MG63 (cell line): ENCODE measurements at places on chromosomes 13 and 19. TPM values are rescaled to one million over a fixed set of nuclear protein-coding genes. Genes with fewer than 3 reads are reported as not detected.

RGS9BP gene
- 0.37 and 1.2 TPM in 2 replicates for total RNA-seq

C13orf42 gene
- not detected in 2 replicates for total RNA-seq

ATP4A gene
- not detected in 2 replicates for total RNA-seq

TGFBR3L gene
- total RNA-seq = 0.46 TPM in 1 of 2 replicates, not detected in the other

GIPR gene
- not detected in 2 replicates for total RNA-seq

RFPL4A gene
- not detected in 2 replicates for total RNA-seq

MIA gene
- not detected in 2 replicates for total RNA-seq

NCAN gene
- 0.07 and 0.79 TPM in 2 replicates for total RNA-seq

ANGPTL4 gene
- 46.7 and 64.6 TPM in 2 replicates for total RNA-seq

KLK14 gene
- total RNA-seq = not detected in 2 replicates

CLDN10 gene
- not detected in 2 replicates for total RNA-seq

TMIGD2 gene
- total RNA-seq = not detected in 2 replicates

HSPB6 gene
- total RNA-seq = not detected in 2 replicates

PLPPR3 gene
- not detected in 2 replicates for total RNA-seq

TNNI3 gene
- total RNA-seq = not detected in 2 replicates

CCDC70 gene
- total RNA-seq = not detected in 2 replicates

NALCN gene
- total RNA-seq = 0.49 TPM in 1 of 2 replicates, not detected in the other

GPR18 gene
- total RNA-seq = not detected in 2 replicates

CARS2 gene
- 147 and 177 TPM in 2 replicates for total RNA-seq

EXOC3L2 gene
- total RNA-seq = not detected in 2 replicates

PRTN3 gene
- not detected in 2 replicates for total RNA-seq

SYDE1 gene
- total RNA-seq = 90.8 and 120 TPM in 2 replicates

SHC2 gene
- not detected in 2 replicates for total RNA-seq

NRTN gene
- total RNA-seq = 1.4 TPM in 1 of 2 replicates, not detected in the other

DPY19L3 gene
- 2.6 and 10.4 TPM in 2 replicates for total RNA-seq

ZNF71 gene
- 12.7 and 15.9 TPM in 2 replicates for total RNA-seq

EFNB2 gene
- 2.3 and 3.6 TPM in 2 replicates for total RNA-seq

ZNF599 gene
- total RNA-seq = 4.9 and 12.3 TPM in 2 replicates

IGFL3 gene
- total RNA-seq = not detected in 2 replicates

PNMA8B gene
- not detected in 2 replicates for total RNA-seq

MTUS2 gene
- not detected in 2 replicates for total RNA-seq

OR7A5 gene
- not detected in 2 replicates for total RNA-seq

PROZ gene
- not detected in 2 replicates for total RNA-seq

ZIK1 gene
- not detected in 2 replicates for total RNA-seq

RCBTB2 gene
- 2.0 and 3.0 TPM in 2 replicates for total RNA-seq

LGALS7B gene
- not detected in 2 replicates for total RNA-seq

KLF2 gene
- 4.4 and 6.3 TPM in 2 replicates for total RNA-seq

EFNA2 gene
- 0.76 TPM in 1 of 2 replicates, not detected in the other for total RNA-seq

IFNL1 gene
- not detected in 2 replicates for total RNA-seq

BSG gene
- 222 and 323 TPM in 2 replicates for total RNA-seq
